ENCODE measurements at places on chromosomes 5 and 9. TPM values are rescaled to one million over a fixed set of nuclear protein-coding genes. Genes with fewer than 3 reads are reported as not detected.

GRCh38 chr5:122155546-122155945, 26.2 kb downstream of the ZNF474 start:
- DNase-seq = no peak

DNA sequence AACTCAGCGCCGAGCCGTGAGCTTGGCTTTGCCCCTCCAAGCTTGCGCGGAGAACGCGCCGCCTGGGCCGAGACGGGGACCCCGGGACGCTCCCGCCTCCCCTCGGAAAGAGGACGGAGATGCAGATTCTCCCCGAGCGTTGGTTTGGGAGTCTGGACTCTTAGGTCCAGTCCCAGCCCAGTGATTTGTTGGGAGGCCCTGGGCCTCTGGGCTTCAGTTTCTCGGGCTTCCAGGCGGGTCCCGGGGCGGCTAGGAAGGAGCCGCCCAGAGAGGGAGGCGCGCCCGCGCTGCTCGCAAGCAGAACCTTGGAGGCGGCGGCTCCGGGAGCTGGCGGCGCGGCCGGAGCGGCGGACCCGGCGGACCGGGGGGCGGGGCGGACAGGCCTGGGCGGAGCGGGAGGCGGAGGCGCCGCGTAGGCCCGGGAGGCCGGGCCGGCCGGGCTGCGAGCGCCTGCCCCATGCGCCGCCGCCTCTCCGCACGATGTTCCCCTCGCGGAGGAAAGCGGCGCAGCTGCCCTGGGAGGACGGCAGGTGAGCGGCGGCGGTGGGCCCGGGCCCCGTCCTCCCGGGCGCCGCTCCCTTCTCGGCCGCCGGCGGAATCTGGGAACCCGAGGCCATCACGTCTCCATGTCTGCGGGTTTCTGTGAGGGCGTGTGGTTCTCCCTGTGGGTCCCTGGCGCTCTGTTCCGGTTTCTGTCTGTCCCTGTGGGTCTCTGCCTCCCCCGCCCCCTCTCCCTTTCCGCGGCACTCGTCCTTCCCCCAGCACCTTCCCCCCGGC, at the start of gene B4GALT7:
B4GALT7 (plus strand) TSS at position 402 of the 777 bp plus-strand sequence; CDS start at position 481, 79 bp downstream.
- peak; percentile 84 for DNase-seq

DNA sequence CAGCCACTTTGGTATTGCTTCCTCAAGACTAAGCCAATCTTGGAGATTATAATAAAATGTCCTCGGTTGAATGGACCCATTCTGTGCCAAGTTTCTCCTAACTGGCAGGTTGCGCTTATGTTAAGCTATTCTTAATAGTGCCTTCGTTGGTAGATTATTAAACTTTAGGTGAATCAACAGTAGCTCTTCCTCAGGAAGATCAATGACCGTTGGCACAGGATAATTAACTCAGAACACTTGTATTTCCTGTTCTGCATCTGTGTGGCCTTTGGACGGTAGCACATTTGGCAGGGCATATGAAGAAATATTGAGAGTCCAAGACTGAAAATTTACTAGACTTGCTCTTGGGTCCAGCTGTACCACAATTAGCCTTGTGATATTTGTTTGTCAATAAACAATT, 402.9 kb downstream of the MLLT3 start:
- DNase-seq = no peak

DNA sequence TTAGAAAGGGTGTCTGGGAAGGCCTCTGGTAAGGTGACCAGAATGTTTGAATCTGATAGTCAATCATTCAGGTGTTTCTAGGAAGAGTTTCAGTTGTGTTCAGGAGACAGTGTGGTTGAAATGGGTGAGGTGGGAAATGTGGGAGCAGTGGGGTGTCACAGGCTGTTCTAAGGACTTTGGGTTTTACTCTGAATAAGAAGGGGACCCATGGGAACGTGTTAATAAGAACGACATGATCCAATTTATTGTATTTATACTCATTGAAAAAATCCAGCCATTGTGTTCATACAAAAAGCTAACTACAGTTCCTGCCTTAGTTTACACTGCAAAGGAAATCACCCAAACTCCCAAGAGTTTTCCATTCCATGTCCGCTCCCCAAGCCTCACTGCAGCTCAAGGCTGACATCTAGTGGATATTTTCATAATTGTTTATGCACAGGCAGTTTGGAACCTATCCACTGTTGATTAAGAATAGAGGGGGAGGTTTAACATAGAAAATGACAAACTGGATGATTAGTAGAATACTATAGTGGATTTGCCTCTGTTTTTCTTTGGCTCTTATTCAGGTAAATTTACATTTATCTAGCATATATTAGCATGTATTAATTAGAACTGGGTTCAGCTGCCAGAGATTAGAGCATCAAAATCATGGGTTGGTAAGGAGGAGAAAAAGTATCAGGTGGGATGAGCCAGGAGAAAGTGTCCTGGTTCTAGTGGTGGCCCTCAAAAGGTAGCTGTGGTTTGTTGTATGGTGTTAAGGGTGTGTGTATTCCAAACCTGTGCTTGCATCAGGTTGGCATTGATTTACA, 17.7 kb downstream of the CAVIN4 start:
- peak; percentile 83 for DNase-seq

Gene HSD17B3
- not detected for total RNA-seq

DNA sequence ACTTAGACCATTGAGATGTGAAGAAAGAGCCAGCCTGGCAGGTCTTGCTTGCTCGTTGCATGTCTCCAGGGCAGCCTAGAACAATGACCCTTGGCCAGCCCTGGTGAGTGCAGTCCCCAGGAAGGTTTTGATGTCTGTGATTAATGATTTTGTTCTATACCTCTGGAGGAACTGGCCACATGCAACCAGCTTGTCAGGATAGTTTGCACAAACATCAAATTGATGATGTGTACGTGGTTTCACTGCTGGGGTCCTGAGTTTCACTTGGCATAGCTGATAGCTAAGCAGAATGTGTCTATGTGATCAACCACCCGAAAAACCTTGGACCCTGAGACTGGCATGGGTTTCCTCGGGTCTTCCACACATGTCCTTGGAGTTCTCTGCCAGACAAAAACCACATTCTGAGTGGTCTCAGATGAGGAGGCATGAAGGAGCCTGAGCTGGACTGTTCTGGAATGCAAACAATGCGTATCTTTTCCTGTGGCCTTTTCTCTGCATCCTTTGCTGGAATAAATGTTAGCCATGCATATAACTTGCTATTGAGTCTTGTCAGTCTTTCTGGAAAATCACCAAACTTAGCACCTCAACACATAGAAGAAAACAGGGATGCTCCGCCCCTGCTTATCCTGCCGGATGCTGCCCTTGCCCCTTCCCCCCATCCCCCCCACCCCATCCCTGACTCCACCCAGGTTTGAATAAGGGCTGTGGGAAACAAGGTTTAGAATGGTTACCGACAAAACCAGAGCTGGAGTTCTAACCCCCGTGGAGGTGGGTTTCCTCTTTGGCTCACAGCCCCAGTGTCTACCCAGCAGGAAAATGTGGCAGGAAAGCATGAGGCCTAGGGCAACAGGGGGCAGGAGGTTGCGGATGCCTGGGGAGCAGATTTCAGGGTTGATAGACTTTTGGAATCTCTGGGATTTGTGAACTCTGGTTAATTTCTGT, 50.1 kb upstream of the ANKRD33B start:
- peak; percentile 95 for DNase-seq

DNA sequence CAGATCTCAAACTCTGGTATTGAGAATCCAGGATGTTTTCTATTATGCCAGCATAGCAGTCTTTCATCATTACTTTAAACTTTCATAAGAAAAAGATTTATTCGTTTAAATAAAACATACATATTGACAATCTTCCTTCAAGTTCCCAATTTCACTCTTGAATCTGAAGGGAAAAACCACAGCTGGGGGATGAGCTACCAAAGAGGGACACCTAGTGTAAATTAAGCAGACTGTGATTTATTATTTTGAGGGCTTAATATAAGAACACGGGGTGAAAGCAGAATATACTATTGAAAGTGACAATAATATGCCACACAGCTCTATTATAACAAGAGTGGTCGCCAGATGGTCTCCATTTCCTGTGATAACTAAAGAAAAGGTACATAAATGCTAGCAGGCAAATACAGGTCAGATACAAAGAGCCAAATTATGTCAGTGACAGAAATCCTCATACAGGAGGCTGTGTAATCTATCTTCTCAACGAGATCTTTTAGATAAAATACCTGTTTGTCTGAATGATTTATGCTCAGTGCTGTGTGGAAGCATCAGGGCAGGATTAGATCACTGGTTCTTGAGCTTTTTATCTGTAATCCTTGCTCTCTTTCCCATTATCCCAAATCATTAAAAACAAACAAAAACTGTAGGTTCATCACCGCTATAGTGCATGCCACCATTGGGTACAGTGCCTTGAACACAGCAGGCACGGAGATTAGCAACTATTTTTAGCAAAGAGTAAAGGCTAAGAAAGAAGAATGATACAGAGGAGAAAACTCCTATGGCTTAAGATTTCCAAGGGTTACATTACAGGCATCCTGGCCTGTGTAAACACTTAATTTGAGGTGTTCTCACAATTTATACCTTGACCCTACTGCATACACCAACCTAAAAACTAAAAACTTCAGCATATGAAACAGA, 116.6 kb downstream of the DROSHA start:
- DNase-seq = peak; percentile 13

DNA sequence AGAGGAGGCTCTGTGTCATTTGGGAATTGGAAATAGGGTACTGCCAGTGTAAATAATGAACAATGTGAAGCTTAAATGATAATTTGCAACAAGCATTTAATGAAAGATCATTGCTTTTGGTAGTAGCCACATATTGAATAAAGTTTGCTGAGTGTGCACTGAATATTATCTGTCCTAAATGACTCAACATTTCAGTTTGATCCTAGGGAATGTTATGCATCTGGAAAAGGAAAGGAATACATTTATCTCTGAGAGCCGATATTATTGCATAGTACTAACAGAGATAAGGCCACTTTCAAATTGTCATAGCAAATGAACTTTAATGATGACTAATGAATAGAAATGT, 8.7 kb upstream of the ELL2 start:
- DNase-seq = no peak

Gene IFNW1
- not detected for total RNA-seq

GRCh38 chr5:42640835-42641234, 115.8 kb upstream of the CCDC152 start:
- DNase-seq = no peak

Gene COL15A1
- total RNA-seq = not detected

Gene RANBP17
- 4.8 TPM for total RNA-seq
